Naive thymus-derived CD4-positive, alpha-beta T cell (primary cell): ENCODE measurements at places on chromosomes 11 and 22.
A peak's percentile ranks its signal among the peaks of the same experiment; 100 is the strongest.

DNA sequence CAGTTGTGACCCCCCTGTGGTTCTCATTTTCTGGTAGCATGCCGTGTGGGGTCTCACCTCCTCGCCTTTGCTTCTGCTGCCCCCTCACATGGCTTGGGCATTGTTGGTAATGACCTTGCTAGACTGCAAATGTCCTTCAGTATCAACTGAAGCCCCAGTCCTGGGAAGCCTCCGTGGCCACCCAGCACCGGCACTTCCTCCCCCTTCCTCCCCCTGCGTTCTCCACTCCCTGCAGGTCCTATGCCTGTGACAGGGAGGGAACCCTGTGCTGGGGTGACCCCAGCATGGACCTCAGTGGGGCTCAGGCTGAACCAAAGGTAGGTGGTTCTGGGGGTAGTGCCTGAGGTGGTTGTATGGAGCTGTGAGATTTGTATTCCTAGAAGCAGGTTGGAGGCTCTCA is 5.9 kb downstream of the ST3GAL4 start:
- H3K27me3 ChIP-seq: no peaks in the 10 kb centered on the region
- peaks cover under 1% of the 10 kb centered on the region for H3K4me1 ChIP-seq
- no peaks in the 10 kb centered on the region for H3K36me3 ChIP-seq
- no peak for DNase-seq

- H3K36me3 ChIP-seq: no peaks in the 10 kb centered on the region
- no peak overlapping the region for H3K4me3 ChIP-seq
- peak; percentile 44 for DNase-seq
- peaks cover 32% of the 10 kb centered on the region for H3K4me1 ChIP-seq
- H3K27me3 ChIP-seq: no peaks in the 10 kb centered on the region
These were observed 2.8 kb upstream of the LZTR1 start for GRCh38 chr22:20979243-20979809.

- H3K4me1 ChIP-seq: no peaks in the 10 kb centered on the region
- H3K4me3 ChIP-seq: no peak overlapping the region
- H3K27ac ChIP-seq: no peak overlapping the region
- DNase-seq: no peak
These were observed 42.6 kb upstream of the TEAD1 start for GRCh38 chr11:12631651-12632050.

GRCh38 chr11:95076416-95076815 is 9.7 kb downstream of the SRSF8 start:
- no peaks in the 10 kb centered on the region for H3K36me3 ChIP-seq
- peaks cover 2% of the 10 kb centered on the region for H3K4me1 ChIP-seq
- no peaks in the 10 kb centered on the region for H3K27me3 ChIP-seq
- DNase-seq: no peak
- no peak overlapping the region for H3K4me3 ChIP-seq
- H3K27ac ChIP-seq: no peak overlapping the region

DNA sequence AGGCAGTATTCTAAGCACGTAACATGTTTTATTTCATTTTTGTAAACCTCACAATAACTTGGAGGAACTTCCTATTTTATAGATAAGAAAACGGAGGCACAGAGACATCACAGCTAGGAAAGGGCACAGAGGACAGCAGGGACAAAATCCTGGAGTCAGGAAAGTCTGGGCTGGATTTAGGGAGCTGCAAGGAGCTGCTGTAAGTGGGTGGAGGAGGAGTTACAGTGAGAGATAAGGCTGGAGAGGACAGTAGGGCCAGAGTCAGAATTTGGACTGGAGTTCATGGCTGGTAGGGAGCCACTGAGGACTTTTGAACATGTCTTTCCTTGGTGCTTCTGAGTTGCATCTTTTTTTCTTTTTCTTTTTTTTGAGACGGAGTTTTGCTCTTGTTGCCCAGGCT is 32.2 kb upstream of the PTPRJ start:
- peaks cover 23% of the 10 kb centered on the region for H3K4me1 ChIP-seq
- no peak overlapping the region for H3K4me3 ChIP-seq
- no peaks in the 10 kb centered on the region for H3K36me3 ChIP-seq
- DNase-seq: no peak
